ENCODE measurements at places on chromosomes 1 and 21. TPM values are rescaled to one million over a fixed set of nuclear protein-coding genes. Genes with fewer than 3 reads are reported as not detected.

DNA sequence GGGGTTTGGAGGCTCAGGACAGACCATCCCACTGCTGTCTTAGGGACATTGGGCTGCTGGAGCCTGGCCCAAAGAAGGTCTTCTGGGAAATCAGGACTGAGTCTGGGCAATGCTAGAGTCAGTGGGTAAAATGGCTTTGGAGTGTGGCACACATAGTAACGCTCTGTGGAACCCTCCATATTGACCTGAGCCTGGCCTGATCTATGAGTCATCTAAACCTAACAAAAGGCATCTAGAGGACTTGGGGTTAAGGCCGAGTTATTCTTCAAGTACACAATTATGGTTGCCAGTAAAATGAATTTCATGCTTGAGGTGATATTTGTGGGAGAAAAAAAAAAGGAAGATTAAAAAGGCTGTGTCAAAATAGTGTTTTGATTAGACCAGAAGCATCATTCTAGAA lies 77.7 kb downstream of the ST6GALNAC5 start:
- DNase-seq: no peak

DNA sequence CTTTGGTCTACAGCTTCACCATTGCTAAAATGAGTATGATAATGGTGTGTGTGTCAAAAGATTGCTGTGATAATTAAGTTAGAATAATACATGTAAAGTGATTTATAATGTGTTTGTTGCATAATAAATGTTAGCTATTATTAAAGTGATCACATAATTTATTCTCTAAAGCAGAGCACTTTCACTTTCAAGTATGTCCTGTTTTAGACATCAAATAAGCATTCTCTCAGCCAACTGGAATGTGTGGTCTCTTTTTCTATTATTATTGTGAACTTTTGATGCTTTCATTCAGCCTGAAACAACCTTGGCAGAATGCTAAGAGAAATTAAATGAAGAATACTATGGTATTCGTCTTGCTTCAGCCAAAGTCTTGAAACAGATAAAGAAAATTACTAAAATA lies 102.8 kb upstream of the COL11A1 start:
- DNase-seq: no peak

DNA sequence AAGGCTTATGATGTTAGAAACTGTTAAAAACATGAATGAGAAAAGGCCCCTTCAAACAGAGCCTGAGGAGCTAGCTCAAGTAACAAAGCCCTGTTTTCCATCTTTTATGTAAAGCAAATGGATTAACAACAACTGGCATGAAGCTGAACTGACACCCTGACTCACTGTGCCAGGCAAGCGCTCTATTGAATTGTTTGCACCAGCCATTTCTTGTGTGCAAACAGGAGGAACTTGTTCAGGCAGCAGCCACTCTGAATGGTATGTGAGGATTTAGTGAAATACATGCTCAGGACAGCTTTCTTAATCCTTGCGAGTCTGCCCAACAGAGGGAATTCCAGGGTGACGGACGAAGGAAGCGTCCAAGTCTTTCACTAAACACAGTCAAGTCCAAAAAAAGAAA lies 291.1 kb upstream of the ADGRL2 start:
- DNase-seq: no peak

The AZIN2 gene
- 2.5 TPM for total RNA-seq

Measured in esophagus muscularis mucosa (tissue), 4 donors.